COR-L47 (cell line): ENCODE measurements at places on chromosomes 6 and 20.
A peak's percentile ranks its signal among the peaks of the same experiment; 100 is the strongest.

DNA sequence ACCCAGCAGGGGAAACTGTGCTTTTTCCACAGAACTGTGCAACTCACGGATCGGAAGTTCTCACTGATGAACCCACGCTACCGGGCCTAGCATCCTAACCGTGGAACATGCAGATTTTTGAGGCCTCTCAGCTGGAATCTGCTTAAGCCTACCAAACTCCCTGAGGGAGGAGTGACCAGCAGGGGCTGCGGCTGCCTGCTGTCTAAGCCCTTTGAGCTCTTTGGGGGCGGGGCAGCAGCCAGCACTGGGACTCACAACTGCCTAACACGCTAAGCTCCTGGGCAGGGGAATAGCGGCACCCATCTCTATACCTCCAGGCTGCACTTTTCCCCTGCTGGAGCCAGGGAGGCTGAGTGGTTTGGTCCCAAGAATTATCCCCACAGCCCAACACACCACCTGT lies 20.4 kb upstream of the METTL24 start:
- no peak for DNase-seq

DNA sequence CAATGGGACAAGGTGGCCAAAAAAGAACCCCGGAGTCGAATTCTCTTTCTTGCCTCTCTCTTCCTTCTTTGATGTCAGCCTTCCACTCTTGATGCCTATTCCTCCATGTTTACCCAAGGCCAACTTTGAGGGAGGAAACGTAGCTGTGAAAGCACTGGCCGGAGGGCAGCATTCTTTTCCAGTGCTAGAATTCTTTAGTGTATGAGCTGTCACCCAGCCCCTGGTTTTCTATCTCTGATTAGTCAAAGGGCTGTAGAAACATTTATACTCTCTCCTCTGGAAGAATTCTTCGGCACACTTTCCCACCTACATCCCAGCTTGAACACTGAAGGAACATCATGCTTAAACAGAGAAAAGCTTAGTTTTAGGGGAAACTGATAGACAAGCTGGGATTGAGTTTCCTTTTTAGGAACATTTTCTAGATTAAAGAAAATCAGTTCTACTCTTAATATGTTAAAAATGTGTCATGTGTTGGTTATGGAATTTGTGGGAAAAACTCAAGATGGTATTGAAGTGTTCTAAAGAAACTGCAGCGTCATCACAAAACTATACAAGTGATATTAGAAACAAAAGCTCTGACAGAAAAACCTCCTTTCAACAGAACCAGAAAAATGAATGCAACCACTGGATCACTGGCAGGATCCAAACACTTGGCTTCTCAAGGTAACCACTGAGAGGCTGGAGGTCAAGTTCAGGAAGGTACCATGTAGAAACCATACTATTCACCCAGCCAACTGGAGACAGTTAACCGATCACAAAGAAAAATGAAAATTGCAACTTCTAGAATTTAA lies 20.7 kb upstream of the UTRN start:
- DNase-seq = no peak

DNA sequence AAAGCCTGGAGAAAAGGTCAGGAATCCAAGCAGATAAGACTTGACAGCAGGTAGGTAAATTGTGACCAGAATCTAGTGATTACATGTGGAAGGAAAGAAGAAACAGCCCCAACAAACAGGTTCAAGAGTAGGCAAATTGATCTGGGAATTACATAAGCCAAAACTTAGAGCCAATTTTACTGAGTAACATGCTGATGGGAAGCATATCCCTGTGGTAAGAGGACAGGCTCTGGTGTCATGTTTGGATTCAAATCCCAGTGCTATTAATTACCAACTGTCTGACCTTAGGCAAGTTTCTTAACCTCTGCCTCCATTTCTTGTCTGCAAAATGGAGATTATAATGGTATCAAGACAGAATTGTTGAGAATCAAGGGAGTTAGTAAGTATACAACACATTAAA lies 20.4 kb downstream of the MCM9 start:
- no peak for DNase-seq

GRCh38 chr6:127486934-127487333 lies 27.7 kb upstream of the KIAA0408 start:
- no peak for DNase-seq

DNA sequence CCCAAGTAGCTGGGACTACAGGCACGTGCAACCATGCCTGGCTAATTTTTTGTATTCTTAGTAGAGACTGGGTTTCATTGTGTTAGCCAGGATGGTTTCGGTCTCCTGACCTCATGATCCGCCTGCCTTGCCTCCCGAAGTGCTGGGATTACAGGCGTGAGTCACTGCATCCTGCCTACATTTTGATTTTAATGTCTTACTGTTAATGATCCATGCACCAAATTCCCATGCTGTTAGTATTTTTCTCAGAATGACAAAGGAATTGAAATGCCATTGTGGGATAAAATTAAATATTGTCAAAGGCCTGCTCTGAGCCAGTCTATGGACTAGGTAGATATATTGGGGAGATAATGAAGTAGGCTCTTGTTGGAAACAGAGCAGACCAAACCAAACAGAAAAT lies 28.2 kb downstream of the CBFA2T2 start:
- no peak for DNase-seq

DNA sequence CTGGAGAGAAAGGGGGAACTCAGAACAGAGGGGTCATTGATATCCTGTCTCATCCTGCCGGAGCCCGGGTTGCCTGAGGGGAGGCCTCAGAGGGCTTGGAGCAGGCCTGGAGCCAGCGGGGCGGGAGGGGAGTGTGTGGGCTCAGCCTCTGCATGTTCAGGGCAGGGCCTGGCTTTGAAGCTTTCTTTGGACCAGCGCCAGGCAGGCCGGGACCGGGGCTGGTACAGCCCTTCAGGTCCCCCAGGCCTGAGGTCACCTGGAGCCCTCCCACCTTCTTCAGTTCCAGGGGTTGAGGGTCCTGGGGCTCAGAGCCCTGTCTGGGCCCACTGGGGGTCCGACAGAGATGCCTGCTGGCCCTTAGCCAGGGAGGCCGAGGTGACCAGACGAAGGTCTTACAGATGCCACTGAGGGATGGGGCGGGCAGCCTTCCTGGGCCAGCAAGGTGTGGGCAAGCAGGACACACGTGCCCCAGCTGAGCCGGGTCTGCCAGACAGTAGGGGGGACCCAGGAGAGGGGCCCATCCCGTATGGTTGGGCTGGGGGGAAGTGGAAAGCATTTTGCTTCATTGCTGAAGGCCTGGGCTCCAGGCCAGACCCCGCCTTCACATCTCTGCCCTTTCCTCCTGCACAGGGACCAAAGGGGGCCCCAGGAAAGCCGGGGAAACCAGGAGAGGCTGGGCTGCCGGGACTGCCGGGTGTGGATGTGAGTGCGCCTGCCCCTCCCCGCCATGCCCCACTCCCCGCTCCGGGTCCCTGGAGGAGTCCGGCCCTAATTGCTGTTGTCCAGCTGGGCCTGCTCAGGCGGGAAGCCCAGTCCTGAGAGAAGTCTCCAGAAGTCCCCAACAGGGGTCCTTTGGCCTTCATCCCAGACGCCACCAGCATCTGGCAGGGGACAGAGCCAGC lies 2.0 kb downstream of the COL9A3 start:
- peak; percentile 79 for DNase-seq

DNA sequence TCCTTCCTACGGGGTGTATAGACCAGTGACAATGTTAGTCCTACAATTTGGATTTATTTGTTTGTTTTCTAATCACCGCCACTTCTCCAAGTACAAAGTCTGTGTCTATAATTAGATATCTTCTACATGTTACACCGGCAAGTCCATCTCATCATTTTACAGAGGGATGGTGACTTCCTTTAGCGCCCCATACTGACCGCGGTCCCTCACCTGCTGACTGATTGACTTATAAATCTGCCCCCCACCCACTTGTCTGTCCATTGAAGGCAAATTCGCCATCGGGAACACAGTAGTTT lies 8.9 kb upstream of the NR2E1 start:
- DNase-seq = no peak

GRCh38 chr6:6997263-6998193 lies 110.2 kb upstream of the RREB1 start:
- no peak for DNase-seq

DNA sequence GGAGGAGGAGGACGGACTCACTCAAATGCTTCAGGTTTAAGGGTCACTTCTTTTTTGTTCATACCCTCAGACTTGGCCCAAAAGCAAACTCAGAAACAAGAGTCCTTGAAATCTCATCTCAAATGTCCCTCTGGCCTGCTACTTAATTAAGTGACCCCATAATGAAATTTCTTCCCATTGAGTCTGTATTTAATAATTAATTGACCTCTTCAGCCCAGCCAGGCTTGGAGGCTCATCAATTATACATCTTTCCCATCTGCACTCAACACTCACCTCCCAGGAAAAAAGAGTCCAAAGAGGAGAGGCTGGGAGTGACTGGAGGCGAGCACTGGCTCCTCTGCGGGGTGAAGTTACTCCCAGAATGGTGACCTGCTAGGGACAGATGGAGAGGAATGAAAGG lies 90.5 kb upstream of the EYA2 start:
- no peak for DNase-seq

GRCh38 chr6:113755449-113756289 lies 101.5 kb upstream of the MARCKS start:
- no peak for DNase-seq

DNA sequence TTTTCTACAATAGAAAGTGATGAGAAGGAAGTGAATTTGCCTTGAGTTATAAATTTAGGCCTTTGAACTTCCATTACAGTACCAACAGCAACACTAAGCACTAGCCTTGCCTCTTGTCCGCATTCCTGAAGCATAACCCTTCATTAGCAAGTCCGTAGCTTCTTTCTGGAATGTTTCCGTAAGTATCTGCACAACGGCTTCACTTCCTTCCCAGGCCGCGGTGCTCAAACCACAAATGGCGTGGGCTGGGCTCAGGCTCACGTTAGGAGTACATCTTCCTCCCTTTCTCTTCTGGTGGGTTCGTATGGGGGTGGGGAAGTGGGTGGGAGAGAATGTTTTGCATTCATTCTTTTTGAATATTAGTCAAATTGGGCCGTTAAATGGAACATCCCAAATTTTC lies 193.8 kb upstream of the SNX9 start:
- DNase-seq = no peak

GRCh38 chr20:9147547-9148024 lies 78.7 kb downstream of the PLCB4 start:
- no peak for DNase-seq

- no peak for DNase-seq
Measured at GRCh38 chr6:4788953-4789584, 12.9 kb downstream of the CDYL start.

DNA sequence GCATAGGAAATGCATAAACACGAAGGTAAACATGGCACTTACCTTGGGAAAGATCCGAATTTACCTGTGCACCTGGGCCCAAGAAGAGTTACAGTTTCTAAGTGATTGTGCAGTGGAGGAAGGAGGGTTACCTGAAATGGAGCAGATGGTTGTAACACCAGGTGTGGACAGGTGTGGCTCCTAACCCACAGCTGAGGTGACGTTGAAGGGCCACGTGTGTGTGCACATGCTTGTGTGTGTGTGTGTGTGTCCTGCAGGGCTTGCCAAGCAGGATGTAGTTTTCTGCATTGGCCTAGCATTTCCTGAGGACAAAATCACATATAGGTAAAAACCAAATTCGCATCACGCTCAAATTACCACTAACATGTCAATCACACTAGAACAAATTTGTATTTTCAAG lies 240.8 kb downstream of the ANKRD60 start:
- no peak for DNase-seq
